Right ventricle myocardium inferior (tissue), 1 donor: ENCODE measurements at places on chromosomes 6 and 20. TPM values are rescaled to one million over a fixed set of nuclear protein-coding genes. Genes with fewer than 3 reads are reported as not detected.

DNA sequence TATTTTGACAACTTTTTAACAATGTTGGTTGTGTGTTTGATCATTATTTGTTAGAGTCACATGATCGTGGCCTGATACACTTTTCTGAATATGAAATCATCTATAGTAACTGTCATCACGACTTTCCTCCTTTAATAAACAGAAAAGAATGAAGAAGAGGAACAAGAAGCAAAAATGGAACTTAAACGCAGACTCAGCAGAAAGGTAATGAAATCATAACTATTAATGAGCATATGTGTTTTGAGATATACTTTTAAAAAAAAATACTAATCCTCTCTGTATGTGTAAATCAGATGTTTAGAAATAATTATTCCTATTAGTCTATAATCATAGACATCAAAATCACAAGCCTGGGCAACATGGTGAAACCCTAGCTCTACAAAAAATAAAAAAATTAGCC lies 60.1 kb upstream of the LTV1 start:
- no peak for DNase-seq

DNA sequence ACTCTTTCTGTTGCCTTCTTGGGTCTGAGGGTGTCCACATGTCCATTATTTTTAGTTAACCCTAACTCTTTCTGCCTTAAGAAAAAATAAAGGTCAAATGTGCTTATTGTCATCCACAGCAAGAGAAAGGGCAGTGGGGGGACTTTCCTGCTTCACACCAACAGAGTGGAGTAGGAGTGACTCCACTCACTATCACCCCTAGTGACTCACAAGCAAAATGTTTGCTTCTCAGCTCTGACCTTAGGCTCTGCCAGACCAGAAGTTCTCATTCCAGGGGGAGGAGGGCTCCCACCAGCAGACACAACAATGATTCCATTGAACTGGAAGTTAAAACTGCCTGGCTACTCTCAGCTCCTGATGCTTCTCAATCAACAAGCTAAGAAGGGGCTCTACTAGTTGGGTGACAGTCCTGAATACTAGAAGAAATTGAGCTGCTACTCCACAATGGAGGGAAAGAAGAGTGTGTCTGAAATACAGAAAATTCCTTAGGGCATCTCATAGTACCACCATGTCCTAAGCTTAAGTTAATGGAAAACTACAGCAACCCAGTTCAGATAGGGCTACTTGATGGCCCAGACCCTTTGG lies 83.9 kb upstream of the AFDN start:
- DNase-seq: no peak

DNA sequence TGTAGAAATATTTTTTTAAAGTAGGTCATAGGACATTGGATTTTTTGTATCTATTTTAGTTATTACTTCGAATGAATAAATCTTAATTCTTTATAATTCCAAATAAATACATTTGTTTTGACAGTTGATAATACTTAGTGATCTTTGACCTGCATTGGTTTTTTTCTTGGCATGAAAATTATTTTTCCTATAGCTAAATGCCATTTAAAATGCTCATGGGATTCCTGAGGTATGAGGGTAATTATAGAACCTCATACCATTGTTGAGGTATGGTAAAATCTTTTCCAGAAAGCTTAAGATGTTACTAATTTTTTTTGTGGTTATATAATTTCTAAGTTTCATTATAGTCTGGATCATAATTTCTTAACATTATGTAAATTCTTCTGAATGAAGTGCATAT lies 8.3 kb downstream of the PM20D2 start:
- DNase-seq: no peak

DNA sequence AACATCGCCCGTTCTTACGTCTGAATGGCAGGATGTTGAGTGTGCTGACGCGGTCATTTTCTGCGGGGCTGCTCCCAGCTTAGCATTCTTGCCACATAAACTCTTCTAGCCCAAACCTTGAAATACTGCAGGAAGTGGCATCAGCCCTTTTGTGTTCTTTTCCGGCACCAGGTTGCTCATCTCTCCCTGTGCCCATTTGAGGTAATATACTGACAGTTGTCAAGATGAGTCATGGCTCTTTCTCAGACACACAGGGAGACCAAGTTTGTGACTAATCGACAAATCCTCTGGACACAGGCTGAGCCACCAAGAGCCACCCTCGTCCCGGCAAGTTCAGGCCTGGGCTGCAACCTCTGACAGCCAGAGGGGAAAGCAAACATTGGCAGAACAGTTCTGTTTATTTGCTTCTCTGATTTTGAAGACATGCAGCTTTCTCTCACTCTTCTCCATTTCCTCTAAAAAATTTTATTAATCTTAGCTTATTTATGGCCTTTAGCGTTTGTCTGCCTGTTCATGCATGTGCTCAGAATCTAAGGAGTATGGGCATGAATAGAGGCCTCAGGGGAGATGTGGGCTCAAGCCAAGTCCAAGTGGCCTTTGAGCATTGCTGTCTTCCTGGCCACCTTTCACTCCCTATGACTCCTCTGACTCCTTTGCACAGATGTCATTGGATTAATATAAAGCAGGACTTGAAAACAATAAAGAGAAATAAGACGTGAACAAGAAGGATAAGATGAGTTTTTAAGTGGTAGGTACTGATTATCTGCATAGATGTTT lies 328.2 kb upstream of the JAG1 start:
- DNase-seq: no peak

DNA sequence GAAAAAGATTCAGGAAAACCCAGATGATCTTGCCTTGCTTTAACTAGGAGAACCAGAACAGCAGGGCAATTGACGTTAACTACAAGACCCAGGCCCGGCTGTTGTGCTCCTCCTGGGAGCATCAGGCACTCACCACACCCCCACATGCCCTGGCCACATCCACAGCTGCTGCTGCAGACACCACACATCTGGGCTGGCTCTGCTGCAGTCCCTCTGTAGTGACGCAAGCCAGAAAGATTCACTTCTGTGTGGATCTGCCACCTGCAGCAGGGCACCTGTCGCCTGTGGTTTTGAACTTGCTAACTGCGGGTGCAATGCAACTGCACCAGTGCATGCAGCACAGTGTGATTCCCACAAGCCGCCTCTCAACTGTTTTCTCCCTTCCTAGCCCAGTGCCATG lies 228.8 kb downstream of the SYNDIG1 start:
- no peak for DNase-seq

- no peak for DNase-seq
These were observed 16.1 kb upstream of the FOXO3 start for GRCh38 chr6:108544606-108545005.

DNA sequence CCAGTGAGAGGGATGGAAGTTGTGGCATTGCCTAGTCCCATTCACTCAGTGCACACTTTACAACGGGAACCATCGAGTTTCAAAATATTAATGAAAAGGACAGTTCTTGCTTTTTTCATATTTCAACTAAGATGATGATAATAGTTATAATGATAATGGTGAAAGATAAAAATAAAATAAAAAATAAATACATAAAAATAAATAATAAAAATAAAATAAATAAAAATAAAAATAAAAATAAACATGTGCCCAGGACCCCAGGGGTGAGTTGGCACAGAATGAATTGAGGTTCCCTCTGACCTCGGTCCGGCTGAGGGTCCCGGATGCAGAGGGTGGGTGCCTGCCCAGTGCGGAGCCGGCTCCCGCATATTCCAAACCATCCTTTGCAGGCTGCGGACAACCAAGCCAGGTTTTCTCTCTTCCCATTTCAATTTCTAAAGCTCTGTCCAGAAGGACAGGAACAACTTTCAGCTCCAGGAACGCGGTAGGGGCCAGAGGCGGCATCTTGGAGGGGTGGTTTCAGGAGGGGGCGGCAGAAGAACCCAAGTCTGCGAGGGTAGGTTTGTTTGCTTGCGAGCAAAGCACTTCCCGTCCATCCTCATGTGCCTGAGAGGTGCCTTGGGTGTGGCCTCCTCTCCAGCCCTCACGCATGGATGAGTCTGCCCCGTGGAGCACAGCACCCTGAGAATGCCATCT lies 236.8 kb downstream of the DLL1 start:
- DNase-seq: peak; percentile 60

GRCh38 chr20:50108556-50109235 lies 4.3 kb downstream of the UBE2V1 start:
- DNase-seq: no peak

- DNase-seq: no peak
These were observed 22.4 kb downstream of the ZMYND8 start for GRCh38 chr20:47334022-47334551.

GRCh38 chr20:20174089-20174835 lies 121.9 kb downstream of the CFAP61 start:
- no peak for DNase-seq

The LRFN2 gene
- total RNA-seq: not detected

The PCED1A gene
- total RNA-seq: 10.7 TPM
